Cerebellar nuclear complex (tissue), 1 donor: ENCODE measurements at places on chromosomes 3 and 15.
A peak's percentile ranks its signal among the peaks of the same experiment; 100 is the strongest.

DNA sequence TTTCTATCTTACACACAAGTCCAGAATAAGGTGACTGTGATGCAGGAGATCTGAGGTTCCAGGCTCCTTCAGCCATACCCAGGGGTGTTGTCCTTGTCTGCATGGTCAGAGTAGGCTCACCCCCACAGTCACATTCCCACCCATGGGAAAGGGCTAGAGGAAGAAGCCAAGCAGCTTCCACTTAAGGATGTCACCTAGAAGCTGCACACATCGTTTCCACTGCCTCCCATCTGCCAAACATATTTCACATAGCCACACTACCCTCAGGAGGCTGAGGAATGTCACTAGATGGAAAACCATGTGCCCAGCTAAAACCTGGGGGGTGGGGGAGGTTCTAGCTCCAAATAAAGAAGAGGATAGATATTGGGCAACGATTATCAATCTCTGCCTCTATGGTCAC is 58.1 kb downstream of the TMEM39A start:
- DNase-seq: no peak

DNA sequence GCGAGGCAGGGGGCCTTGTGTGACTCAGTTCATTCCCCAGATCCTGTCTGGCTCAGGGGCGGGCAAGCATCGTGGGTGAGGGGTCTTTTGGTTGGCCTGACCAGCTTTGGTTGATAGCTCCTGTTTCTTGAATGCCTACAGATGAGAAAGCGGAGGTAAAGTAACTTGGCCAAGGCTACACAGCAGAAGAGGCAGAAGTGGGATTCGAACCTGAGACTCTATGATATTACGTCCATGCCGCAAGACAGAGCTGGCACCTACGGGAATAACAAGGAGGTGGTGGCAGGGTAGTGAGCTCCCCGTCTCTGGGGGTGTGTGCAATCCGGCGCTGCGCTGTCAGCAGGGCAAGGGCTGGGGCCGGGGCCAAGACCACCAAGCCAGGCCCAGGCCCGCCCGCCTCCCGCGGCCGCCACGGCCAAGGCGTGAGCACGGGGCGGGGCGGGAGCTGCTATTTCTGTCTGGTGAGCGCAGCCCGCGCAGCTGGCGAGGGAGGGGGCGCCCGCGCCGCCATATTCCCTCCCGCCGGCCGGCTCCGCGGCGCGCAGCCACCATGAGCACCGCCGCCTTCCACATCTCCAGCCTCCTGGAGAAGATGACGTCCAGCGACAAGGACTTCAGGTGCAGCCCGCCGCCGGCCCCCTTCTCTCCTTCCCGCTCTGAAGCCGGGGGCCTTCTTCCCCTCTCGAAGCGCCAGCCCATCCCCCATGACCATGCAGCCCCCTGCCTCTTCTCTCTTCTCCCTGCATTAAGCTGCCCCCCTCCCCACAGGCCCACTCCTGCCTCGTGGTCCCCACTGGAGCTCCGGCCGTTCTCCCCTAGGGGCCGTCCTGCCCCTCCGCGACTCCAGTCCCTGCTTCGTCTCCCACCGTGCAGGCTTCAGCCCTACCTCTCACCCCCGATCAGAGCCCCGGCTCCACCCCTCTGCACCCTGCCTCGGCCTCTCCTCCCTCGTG is at the start of gene CAND2:
CAND2 (plus strand) TSS at position 510 of the 953 bp plus-strand sequence; CDS start at position 551, 41 bp downstream.
- no peak for DNase-seq

DNA sequence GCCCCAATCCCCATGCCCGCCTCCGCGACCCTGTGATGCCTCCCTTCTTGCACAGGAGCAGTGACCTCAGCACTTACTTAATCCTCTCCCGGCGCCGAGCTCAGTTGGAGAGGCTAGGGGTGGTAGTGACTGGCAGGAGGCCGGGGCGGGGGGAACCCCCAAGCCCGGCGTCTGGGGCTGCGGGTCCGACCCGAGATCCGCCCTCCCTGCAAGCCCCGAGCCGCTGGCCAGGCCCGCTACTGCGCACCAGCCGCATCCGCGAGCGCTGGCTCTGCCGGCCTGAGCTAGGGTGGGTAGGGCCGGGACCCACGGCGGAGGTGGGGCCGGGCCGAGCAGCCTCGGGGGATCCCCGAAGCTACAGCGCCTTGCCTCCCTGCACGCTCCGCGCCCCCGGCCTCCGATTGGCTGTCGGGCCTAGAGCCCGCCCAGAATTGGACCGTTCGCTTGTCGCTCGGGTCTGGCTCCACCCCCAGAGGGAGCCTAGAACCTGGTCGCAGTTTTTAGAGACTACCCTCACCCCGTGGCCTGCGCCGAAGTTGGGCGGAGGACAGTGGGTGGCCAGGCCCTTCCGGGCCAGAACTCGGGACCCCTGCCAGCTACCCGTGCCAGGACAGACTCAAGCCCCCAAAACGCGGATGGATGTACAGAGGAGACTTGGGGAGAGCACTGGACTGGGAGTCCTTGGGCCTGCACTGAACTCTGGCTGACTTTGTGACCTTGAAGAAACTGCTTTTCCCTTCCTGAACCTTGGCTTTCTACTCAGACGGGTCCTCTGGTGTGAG is at the start of gene C3orf18:
C3orf18 (minus strand) TSS at position 362 of the 782 bp plus-strand sequence. CDS start 2,048 bp downstream, outside the sequence.
- peak; percentile 82 for DNase-seq

GRCh38 chr15:49044766-49045606 is 1.3 kb downstream of the SECISBP2L start:
- DNase-seq: no peak

- no peak for DNase-seq
Measured at GRCh38 chr15:27454281-27455075, 483.5 kb downstream of the GABRG3 start.

GRCh38 chr3:55541456-55541855 is 54.4 kb upstream of the WNT5A start:
- DNase-seq: no peak
